ENCODE measurements at places on chromosomes 7 and 10. TPM values are rescaled to one million over a fixed set of nuclear protein-coding genes. Genes with fewer than 3 reads are reported as not detected.

MUC3A gene
- not detected for total RNA-seq

MMP21 gene
- total RNA-seq, result not detected

MYOZ1 gene
- 0.18 TPM for total RNA-seq

ADAM22 gene
- 0.18 TPM for total RNA-seq

INSYN2A gene
- total RNA-seq, result 0.18 TPM

MCM10 gene
- 11.8 TPM for total RNA-seq

PKD2L1 gene
- not detected for total RNA-seq

CCL24 gene
- total RNA-seq, result not detected

KCNK18 gene
- not detected for total RNA-seq

OPN1SW gene
- not detected for total RNA-seq

ASB10 gene
- not detected for total RNA-seq

LIPN gene
- not detected for total RNA-seq

NDUFB8 gene
- total RNA-seq, result 98.3 TPM

RARRES2 gene
- total RNA-seq, result not detected

ZNF22 gene
- total RNA-seq, result 12.4 TPM

- H3K27me3 ChIP-seq, result peaks cover 1% of the 10 kb centered on the region
- peak overlapping the region; percentile 51 for H3K27ac ChIP-seq
- H3K4me3 ChIP-seq, result no peak overlapping the region
- peak; percentile 93 for DNase-seq
- H3K36me3 ChIP-seq, result no peaks in the 10 kb centered on the region
These were observed 2.5 kb upstream of the LFNG start for GRCh38 chr7:2517026-2517425.

- DNase-seq, result no peak
- H3K27ac ChIP-seq, result no peak overlapping the region
- H3K36me3 ChIP-seq, result no peaks in the 10 kb centered on the region
- H3K4me1 ChIP-seq, result peaks cover 4% of the 10 kb centered on the region
These were observed 2.3 kb upstream of the SH2B2 start for GRCh38 chr7:102284399-102284798.

GRCh38 chr10:92419740-92420545 lies 129.0 kb downstream of the MARCHF5 start:
- H3K27me3 ChIP-seq, result peaks cover 14% of the 10 kb centered on the region
- no peak overlapping the region for H3K4me3 ChIP-seq
- H3K4me1 ChIP-seq, result no peaks in the 10 kb centered on the region
- H3K36me3 ChIP-seq, result no peaks in the 10 kb centered on the region
- DNase-seq, result peak; percentile 31

DNA sequence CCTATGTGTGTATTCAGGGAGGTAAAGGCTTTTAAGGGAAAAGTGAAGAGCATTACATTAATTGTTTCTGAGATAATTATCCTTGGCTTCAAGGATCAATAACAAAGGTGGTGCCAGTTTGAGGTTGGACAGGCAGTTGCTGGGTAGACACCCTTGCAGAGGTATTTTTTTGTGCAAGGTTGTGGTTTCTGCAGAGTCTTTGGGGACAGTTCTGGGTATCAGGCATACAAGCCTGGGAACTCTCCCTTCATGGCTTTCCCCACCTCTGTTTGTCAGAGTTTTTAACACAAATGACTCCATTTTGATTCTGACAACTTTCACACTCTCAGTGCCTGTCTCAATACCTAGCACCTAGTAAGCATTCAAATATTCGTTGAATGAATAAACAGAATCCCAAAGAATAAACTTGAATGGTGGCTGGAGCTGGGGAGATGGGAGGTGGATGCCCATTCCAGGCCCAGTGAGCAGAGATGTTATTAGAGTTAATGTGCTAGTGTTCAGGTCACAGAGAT lies 7.4 kb upstream of the OSBPL3 start:
- H3K4me3 ChIP-seq, result no peak overlapping the region
- H3K27ac ChIP-seq, result no peak overlapping the region
- H3K36me3 ChIP-seq, result no peaks in the 10 kb centered on the region
- no peaks in the 10 kb centered on the region for H3K4me1 ChIP-seq

DNA sequence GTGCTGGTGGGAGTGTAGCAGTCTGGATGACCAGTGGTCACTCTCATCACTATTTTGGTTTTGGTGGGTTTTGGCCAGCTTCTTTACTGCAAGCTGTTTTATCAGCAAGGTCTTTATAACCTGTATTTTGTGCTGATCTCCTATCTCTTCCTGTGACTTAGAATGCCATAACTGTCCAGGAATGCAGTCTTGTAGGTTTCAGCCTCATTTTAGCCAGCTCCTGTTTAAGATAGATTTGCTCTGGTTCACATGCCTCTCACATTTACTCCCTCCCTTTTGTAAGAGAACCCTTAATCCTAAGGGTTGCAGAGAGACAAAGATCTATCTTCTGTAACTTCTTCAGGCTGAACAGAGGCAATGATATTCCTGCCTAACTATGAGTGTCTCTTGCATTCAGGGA lies 51.2 kb upstream of the INHBA start:
- no peaks in the 10 kb centered on the region for H3K27me3 ChIP-seq
- H3K4me3 ChIP-seq, result no peak overlapping the region
- DNase-seq, result peak; percentile 15
- H3K27ac ChIP-seq, result no peak overlapping the region

DNA sequence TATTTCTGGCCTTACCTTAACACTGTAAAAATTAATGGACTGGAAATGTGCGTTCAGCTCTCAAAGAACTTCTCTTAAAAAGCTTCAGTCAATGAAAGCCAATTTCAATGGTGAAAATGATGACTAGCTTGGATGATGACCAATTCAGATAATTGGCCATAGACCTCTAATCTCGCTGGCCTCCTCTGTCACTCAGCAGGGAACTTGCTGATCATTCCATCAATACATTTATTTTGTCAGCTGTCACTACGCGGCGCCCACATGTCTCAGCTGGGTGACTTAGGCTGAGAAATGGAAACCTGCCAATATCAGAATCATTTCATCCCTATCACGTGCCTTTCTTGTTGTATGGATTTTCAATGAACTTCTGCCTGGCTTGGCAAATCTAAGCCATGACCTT lies 673.0 kb upstream of the AUTS2 start:
- H3K4me1 ChIP-seq, result no peaks in the 10 kb centered on the region
- no peak overlapping the region for H3K4me3 ChIP-seq
- no peak for DNase-seq
- H3K27ac ChIP-seq, result no peak overlapping the region

- H3K4me3 ChIP-seq, result peak overlapping the region; percentile 67
- no peaks in the 10 kb centered on the region for H3K36me3 ChIP-seq
- no peaks in the 10 kb centered on the region for H3K27me3 ChIP-seq
- no peak overlapping the region for H3K27ac ChIP-seq
These were observed 628 bp downstream of the PARP12 start for GRCh38 chr7:140062118-140062527.

- DNase-seq, result no peak
- H3K27ac ChIP-seq, result no peak overlapping the region
- H3K36me3 ChIP-seq, result no peaks in the 10 kb centered on the region
- no peaks in the 10 kb centered on the region for H3K4me1 ChIP-seq
- H3K4me3 ChIP-seq, result no peak overlapping the region
These were observed 18.3 kb downstream of the PLEKHA1 start for GRCh38 chr10:122392835-122393234.

GRCh38 chr10:118967160-118967559 lies 62.4 kb upstream of the NANOS1 start:
- H3K36me3 ChIP-seq, result no peaks in the 10 kb centered on the region
- H3K27me3 ChIP-seq, result peaks cover 52% of the 10 kb centered on the region
- no peak overlapping the region for H3K27ac ChIP-seq
- H3K4me1 ChIP-seq, result no peaks in the 10 kb centered on the region

DNA sequence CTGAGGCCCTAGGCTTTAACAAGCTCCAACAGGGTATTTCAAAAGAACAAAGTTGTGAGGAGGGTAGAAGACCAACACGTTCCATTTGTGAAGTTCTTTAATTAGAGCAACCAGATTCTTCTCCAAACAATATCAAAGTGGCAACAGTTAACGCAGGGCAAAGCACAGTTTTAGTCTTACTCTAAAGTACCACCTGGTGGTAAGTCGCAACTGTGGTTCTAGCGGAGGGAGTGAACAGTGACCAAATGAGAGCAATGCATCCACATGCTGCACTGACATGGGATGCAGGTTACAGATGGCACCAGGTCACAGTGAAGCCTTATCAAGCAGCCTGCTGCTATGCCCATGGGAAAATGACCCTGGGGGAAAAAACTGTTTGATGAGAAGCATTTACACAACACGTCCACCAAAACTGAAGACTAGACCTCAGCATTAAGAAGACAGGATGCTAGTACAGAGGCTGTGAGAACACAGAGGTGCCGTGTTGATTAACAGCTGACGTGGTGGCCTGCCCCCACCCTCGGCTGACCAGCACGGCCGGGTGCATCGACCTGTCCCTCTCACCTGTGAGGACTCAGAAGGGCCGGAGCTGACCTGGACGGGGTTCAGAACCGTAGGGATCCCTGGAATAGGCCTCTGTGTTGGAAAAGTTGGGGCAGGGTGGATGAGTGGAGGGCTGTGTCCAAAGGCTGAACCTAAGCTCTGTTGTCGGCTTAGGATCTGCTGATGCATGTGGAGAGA lies 211.2 kb downstream of the GLI3 start:
- H3K4me3 ChIP-seq, result no peak overlapping the region
- no peak overlapping the region for H3K27ac ChIP-seq
- H3K36me3 ChIP-seq, result peaks cover 30% of the 10 kb centered on the region
- H3K4me1 ChIP-seq, result no peaks in the 10 kb centered on the region
- no peak for DNase-seq

DNA sequence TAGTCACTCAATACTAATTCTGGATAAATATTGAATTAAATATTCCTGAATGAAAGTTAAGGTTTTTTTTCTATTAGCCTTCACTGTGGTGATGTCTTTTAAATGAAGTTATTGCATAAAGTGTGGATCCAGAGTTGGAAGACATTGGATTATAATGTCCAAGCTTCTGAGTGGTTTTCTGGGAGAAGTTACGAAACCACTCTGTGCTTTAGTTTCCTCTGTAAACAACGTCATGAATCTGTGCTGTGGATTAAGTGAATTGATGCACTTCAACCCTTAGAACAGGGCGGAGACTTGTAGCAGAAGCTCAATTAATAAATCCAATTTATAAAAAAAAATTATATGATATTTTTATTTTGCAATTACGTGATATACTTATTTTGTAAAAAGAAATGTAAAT lies 271.7 kb downstream of the BICC1 start:
- H3K4me3 ChIP-seq, result no peak overlapping the region
- H3K36me3 ChIP-seq, result peaks cover 5% of the 10 kb centered on the region
- H3K4me1 ChIP-seq, result peaks cover 8% of the 10 kb centered on the region

GRCh38 chr7:25947669-25948516 lies 204.1 kb upstream of the NFE2L3 start:
- no peaks in the 10 kb centered on the region for H3K4me1 ChIP-seq
- no peak overlapping the region for H3K27ac ChIP-seq
- no peak for DNase-seq

DNA sequence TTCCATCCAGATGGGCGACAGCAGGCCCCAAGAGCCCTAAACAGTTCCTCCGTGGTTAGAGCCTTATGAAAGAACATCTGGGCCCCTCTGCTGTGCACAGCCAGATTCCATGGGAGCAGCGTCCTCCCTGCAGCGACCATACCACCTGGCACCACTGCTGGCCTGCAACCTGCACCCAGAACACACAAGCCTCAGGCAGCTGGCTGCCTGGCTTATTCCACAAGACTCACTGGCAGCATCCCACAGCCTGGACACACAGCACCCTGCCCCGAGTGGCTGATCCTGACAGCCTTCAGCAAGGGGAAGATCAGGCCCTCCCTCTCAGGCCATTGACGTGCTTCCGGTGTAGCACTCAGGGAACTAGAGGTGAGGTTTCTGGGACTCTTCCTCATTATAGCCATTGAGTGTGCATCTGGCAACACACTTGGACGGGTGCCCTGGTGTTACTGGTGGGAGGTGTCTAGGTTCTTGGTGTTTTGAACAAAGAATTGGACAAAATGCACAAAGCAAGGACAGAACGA lies 33.7 kb upstream of the ERCC6 start:
- no peaks in the 10 kb centered on the region for H3K4me1 ChIP-seq
- peaks cover 2% of the 10 kb centered on the region for H3K27me3 ChIP-seq
- H3K4me3 ChIP-seq, result no peak overlapping the region
- H3K36me3 ChIP-seq, result no peaks in the 10 kb centered on the region
- H3K27ac ChIP-seq, result no peak overlapping the region
- no peak for DNase-seq

GRCh38 chr7:98357751-98358161 lies 43.1 kb downstream of the BAIAP2L1 start:
- peaks cover 14% of the 10 kb centered on the region for H3K4me1 ChIP-seq
- DNase-seq, result peak; percentile 24
- peak overlapping the region; percentile 43 for H3K27ac ChIP-seq
- H3K36me3 ChIP-seq, result no peaks in the 10 kb centered on the region

- no peak overlapping the region for H3K27ac ChIP-seq
- peaks cover 1% of the 10 kb centered on the region for H3K27me3 ChIP-seq
- H3K4me1 ChIP-seq, result no peaks in the 10 kb centered on the region
- no peak overlapping the region for H3K4me3 ChIP-seq
- no peaks in the 10 kb centered on the region for H3K36me3 ChIP-seq
- DNase-seq, result no peak
These were observed 87.1 kb downstream of the ITGA8 start for GRCh38 chr10:15632456-15633091.

GRCh38 chr7:72403458-72404076 lies 8.6 kb downstream of the CALN1 start:
- H3K27me3 ChIP-seq, result no peaks in the 10 kb centered on the region
- no peak overlapping the region for H3K27ac ChIP-seq
- H3K36me3 ChIP-seq, result no peaks in the 10 kb centered on the region

GRCh38 chr10:90977855-90978486 lies 57.1 kb upstream of the ANKRD1 start:
- H3K27ac ChIP-seq, result no peak overlapping the region
- H3K4me1 ChIP-seq, result no peaks in the 10 kb centered on the region
- no peaks in the 10 kb centered on the region for H3K27me3 ChIP-seq
- H3K4me3 ChIP-seq, result no peak overlapping the region
- no peaks in the 10 kb centered on the region for H3K36me3 ChIP-seq

GRCh38 chr10:107075117-107075516 lies 89.4 kb downstream of the SORCS1 start:
- no peaks in the 10 kb centered on the region for H3K4me1 ChIP-seq
- no peak overlapping the region for H3K4me3 ChIP-seq
- DNase-seq, result no peak
- no peak overlapping the region for H3K27ac ChIP-seq
- H3K36me3 ChIP-seq, result no peaks in the 10 kb centered on the region

GRCh38 chr10:125144693-125145623 lies 15.4 kb downstream of the CTBP2 start:
- H3K27ac ChIP-seq, result no peak overlapping the region
- H3K4me3 ChIP-seq, result no peak overlapping the region
- H3K4me1 ChIP-seq, result peaks cover 38% of the 10 kb centered on the region

All from IMR-90 (cell line).